ENCODE measurements at places on chromosomes 5 and 9.
A peak's percentile ranks its signal among the peaks of the same experiment; 100 is the strongest.

DNA sequence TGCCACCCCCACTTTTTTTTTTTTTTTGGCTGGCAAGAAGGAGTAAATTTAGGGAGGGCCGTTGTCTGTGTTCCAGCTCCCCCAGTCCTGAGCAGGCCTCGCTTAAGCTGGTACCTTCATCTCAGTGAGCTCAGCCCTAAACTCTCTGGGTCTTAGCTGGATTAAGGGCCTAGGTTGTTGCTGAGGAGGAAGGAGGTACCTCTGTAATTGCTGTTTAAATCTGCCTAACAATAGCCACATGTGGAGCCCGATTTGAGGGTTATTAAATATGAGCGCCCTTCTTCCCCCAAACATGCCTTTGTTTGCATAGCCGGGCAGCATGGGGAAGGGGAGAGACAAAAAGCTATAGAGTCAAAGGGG, 179.0 kb upstream of the PITX1 start:
- no peak for DNase-seq

GRCh38 chr5:110514030-110514429, 212.4 kb downstream of the TMEM232 start:
- DNase-seq: no peak

GRCh38 chr9:97703437-97704344, 6.6 kb upstream of the XPA start:
- DNase-seq: peak; percentile 6

- no peak for DNase-seq
Measured at GRCh38 chr9:4292781-4293180, 7.1 kb downstream of the GLIS3 start.

GRCh38 chr5:132074091-132074771, 642 bp downstream of the CSF2 start:
- DNase-seq: no peak

DNA sequence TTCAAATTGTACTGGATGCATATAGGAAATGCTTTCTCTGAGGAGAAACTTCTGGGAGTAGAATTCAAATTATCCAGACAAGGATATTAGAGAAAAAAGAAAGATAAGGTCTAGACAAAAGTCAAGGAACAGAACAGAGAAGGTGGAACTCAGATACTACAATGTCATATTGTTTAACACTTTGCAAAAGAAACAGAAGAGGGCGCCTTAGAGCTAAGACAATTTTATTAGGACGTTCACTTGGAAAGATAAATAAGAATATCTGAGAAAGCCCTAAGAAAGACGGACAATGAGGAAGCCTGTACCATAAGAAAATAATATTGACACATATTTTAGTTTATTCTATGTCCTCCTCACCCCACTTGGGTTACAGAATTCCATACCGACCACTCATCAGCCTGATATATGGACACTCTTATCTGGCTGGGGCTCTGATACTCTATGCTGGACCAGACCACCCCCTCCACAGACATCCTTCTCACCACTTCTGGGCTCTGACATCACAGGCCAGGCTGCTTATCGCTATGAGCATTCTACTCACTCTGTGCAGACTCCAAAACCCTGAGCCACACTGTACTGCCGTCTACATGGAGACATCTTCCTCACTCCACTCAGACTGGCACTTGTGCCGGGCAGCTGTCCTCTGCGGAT, 9.1 kb upstream of the AK3 start:
- DNase-seq: no peak

DNA sequence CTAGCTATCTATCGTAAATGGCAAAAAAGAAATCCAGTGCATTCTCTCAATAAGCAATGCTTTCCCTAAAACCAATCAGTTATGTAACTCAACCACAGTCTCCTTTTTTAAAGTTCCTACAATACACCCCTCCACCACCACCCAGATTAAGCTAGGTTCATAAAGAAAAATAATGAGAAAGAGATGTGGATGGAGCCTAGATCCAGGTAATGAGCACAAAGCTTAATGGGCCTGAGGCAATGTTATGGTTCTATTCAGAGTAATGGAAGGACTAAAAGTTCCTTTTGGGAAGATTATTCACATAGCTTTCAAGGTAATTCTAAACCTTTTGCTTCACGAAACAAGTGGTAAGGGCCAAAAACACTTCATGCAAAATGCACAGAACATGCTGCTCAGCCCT, 113.5 kb downstream of the MPDZ start:
- no peak for DNase-seq

GRCh38 chr9:36770025-36770424, 197.3 kb downstream of the MELK start:
- no peak for DNase-seq

DNA sequence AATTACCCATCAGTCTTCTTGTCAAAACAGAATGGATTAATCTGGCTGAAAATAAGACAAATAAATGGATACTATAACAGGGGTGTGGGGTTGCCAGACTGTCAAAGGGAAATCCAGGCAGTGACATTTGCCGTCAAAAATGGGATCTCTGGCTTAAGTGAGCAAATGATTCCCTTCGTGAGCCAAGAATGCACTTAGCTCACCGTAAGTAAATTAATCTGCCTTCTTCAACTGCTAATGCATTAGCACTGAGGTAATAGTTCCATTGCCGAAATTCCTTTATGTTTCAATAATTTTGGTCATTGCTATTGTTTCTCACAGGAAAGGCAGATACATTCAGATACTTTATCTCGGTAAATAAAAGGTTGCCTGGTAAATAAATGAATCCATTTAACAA, 377.8 kb downstream of the KIAA0825 start:
- DNase-seq: no peak

- no peak for DNase-seq
Measured at GRCh38 chr5:34550964-34551363, 105.2 kb upstream of the RAI14 start.

GRCh38 chr5:149671544-149671943, 58.6 kb upstream of the PPARGC1B start:
- no peak for DNase-seq

GRCh38 chr5:80837679-80838078, 122.5 kb upstream of the RASGRF2 start:
- DNase-seq: no peak

- DNase-seq: no peak
Measured at GRCh38 chr9:136058801-136059302, 36.2 kb downstream of the NACC2 start.

GRCh38 chr9:115118879-115119218, 892 bp upstream of the TNC start:
- no peak for DNase-seq

DNA sequence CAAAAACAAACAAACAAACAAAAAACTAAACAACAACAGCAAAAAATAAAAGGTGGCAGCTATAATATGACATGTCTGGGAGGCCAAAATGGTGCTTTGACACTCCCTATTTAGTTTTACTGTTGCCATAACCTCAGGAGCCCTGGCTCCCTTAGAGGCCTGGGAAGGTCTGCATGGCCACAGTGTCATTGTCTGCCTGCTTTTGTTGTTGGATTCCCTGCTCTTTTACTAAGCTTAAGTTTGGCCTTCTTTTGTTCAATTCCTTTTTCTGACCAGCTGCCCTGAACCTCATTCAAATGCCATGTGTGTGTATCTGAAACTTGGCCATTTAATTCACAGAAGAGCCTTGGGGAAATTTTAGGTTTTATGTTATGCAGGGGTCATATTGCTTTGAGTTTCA, 458.2 kb downstream of the TMEM232 start:
- DNase-seq: no peak

GRCh38 chr9:72718503-72718902, 197.1 kb downstream of the TMC1 start:
- no peak for DNase-seq

DNA sequence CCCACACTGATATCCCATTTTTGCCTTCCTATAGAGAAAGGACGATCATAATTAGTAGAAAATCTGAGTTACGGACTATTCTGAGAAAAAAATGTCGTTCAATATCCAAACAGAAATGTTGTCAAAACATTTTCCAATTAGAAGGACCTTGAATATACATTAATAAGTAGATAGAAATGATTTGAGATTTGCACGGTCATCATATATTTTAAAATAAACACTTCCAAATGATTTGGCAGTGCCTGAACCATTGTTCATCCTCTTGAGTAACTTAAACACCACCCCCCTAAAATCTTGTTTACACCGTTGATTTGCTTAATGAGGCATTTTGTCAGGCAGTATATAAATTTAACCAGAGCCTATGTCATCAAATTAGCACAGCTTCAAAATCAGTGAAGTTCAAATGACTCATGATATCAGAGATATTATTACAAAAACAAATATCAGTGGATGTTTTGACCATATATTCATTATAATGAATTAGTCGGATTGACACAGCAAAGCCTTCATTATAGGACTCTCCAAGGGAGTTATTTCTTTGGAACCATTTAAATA, 105.0 kb downstream of the ACTL7B start:
- no peak for DNase-seq

DNA sequence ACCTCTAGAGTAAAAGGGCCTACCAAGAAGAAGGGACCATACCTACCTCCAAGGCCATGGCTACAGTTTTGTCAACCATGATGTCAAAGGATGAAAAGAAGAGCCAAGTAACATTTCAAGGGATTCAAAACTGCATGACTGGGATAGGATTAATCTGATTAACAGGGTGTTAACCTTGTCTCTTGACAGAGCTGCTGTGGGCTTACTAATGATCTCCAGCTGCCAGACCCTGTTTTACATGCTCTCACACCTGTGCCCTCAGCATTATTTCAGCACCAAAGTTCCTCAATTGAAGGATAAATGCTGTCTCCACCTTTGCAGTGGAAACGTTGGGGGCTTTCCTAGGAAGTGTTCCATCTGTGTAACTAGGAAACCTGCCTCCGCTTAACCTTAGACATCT, 78.3 kb downstream of the DMAC1 start:
- DNase-seq: no peak
